ENCODE measurements at places on chromosomes 5 and 9.

GRCh38 chr9:357560-357959 is 142.9 kb downstream of the DOCK8 start:
- DNase-seq = no peak

GRCh38 chr5:150075806-150076205 is 10.5 kb downstream of the CSF1R start:
- DNase-seq = peak; percentile 39

DNA sequence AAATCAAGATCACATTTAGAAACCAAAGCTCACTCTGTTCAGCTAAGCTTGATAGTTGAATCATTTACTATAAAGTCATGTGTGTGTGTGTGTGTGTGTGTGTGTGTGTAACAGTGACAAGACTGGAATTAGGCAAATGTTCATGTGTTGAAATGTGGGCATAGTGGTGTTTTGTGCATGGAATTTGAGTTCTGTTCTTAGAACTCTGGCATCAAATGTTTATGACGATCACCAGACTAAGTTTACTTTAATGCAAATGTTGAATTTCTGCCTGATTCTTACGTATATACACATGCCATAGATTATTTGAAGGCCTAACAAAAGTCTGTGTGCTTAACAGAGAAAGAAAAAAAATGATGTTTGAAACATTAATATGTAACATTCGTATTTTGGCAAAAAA is 72.8 kb upstream of the COL5A1 start:
- no peak for DNase-seq

DNA sequence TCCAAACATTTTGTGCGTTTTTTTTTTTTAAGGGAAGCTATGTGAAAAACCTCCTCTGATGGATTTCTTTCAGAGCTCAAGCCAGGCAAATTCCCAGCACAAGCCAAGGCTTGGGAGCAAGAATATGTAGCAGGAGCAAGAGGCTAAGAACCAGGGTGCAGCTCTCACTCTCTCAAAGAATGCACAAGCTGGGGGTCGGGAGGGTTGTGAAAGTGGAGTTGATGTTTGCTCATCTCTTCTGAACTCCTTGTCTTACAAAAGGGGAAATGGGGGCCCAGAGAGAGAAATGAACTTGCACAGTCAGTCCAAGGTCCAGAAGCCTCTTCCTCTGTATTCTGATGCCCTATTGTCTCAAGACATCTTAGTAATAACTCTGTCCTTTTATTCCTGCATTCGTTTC is 7.7 kb upstream of the TRAF1 start:
- DNase-seq = peak; percentile 54

GRCh38 chr5:88503406-88503805 is 234.8 kb upstream of the TMEM161B start:
- no peak for DNase-seq

DNA sequence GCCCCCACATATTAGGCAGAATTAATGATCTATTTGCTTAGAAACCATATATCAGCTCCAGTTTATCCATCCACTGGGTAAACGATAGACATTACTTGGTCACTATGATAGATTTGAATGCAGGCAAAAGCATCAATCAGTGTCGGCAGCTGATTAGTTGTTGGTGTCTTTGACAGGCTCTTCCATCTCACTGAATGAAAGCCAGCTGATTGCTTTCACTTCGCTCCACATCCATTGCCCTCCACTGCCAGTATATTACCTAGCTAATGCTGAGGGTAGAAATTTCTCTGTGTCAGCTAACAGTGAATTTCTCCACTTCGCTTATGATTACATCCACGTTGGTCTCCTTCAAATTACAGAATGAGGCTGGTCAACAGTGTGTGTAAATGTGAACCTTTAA is 821.3 kb upstream of the TYRP1 start:
- DNase-seq = no peak

DNA sequence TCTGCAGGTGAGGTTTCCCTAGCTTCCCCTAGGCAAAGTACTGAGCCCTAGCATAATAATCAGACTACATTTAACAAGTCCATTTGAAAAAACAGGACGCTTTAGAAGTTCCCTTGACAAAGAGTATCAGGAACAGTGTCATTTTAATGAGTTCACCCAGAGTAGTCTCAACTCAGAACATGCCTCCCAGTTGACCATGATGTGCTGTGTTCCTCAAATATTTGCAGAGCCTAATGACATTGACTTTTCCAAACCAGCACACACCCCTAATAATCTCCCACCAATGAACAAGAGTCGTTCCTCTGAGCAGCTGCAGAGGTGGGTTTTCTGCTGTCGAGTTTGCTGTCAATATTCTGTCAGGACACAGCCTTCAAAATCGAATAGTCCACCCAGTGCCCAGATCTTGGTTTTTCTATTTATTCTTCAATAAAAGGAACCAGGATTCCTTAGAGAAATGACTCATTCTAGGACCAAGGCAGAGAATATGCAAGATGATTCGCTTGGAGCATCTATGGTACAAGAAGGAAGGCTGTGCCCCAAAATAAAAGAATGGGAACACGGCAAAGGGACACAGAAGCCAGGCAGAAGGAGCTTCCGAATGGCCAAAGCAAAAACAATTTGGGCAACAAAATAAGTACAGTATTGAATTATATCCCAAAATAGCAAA is 57.6 kb downstream of the OTULIN start:
- DNase-seq = no peak

- no peak for DNase-seq
Observed at GRCh38 chr9:86685556-86685955, 261.8 kb downstream of the GAS1 start.

DNA sequence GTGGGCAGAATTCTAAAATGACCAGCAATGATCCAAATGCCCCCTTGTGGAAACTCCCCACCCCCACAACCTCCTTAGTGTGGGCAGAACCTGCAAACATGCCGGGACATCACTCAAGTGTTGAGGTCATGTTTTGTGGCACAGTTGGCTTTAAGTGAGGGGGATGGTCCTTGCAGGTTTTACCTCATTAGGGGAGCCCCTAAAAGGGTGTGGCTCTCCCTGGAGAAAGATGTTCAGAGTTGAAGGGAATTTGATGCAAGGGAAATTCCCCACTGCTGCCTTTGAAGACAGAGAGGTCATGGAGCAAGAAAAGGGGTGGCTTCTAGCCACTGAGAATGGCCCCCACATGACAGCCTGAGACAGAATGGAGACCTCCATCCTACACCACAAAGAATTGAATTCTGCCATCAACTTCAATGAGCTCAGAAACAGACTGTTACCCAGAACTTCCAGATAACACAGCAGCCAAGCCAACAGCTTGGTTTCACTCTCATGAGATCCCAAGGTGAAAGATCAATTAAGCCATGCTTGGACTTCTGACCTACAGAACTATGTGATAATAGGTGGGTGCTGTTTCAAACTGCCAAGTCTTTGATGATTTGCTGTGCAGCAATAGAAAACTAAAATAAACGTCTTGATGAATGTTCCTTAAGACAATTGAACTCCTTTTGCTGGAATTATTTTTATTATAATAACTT is 103.4 kb downstream of the MED10 start:
- DNase-seq = no peak

- no peak for DNase-seq
Observed at GRCh38 chr5:67214707-67215447, 18.3 kb upstream of the CD180 start.

DNA sequence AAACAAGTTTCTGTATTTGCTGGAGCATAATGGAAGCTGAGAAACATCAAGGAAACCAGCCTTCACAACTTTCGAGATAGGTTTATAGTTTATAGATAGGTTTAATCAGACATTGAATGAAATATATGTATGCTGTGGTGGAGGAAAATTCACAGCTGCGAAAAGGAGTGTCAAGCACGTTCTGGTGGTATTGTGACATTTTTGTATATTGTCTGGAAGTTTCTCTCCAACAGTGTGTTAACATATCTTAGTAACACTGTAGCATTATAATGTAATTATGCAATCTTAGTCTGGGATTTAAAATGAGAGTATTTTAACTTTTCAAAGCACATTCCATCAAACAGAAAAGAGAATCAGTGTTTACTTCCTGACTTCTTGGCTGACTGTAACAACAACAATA is 50.0 kb downstream of the FCHO2 start:
- DNase-seq = no peak

DNA sequence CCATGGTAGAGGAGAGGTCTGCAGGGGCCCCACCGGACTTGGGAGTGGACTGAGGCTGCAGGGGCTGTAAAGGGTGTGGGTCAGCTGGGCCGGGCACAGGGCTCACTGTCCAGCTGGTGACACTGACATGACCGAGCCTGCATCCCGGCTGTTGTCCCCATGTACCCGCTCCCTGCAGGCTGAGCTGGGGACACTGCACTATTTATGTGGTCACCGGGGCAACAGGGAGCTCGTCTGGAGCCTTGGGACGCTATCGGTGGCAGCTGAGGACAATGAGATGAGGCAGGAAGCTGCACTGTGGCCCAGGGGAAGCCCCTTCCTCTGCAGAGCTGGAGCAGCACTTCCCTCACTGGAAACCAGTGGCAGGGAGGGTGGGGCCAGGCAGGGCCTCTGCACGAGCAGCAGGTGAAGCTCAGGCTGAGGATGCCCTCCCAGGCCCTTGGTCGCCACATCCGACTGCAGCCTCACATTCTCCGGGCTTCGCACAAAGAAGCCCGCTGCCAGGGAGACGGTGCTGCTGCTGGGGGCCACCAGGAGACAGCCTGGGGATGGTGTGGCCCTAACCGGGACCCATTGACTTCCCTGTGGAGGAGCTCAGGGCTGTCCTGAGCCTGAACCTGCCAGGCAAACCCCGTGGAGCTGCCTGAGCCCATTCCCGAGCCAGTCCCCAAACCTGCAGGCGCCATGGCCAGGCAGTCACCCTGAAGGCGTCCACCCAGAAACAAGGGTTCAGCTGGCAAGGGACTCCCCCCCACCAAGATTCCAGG is 26.4 kb downstream of the ZDHHC11B start:
- DNase-seq = peak; percentile 12
